Nucleus accumbens (tissue), 56 donors: ENCODE measurements at places on chromosomes 2 and 18.

GRCh38 chr18:58426611-58427010 lies 202.3 kb downstream of the ALPK2 start:
- DNase-seq: no peak

DNA sequence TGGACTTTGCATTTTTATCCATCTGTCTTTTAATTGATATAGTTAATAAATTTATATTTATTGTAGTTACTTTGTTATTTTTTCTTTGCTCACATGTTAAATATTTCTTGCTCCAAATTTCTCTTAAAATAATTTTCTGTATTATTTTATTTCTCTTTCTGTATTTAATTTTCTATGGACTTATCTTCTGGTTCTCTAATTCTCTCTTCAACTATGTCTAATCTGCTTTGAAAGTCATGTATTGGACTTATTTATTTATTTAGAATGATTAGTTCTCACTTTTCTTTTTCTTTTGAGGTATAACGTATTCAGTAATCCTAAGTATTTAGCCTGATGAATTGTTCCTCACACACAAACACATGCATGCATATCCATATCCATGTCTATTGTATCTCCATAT lies 53.1 kb downstream of the ASB1 start:
- DNase-seq: no peak

GRCh38 chr2:180463608-180464007 lies 456.5 kb upstream of the CWC22 start:
- no peak for DNase-seq

GRCh38 chr18:7288544-7288943 lies 57.7 kb downstream of the LRRC30 start:
- no peak for DNase-seq

GRCh38 chr2:216493334-216493685 lies 5.3 kb upstream of the RPL37A start:
- no peak for DNase-seq

DNA sequence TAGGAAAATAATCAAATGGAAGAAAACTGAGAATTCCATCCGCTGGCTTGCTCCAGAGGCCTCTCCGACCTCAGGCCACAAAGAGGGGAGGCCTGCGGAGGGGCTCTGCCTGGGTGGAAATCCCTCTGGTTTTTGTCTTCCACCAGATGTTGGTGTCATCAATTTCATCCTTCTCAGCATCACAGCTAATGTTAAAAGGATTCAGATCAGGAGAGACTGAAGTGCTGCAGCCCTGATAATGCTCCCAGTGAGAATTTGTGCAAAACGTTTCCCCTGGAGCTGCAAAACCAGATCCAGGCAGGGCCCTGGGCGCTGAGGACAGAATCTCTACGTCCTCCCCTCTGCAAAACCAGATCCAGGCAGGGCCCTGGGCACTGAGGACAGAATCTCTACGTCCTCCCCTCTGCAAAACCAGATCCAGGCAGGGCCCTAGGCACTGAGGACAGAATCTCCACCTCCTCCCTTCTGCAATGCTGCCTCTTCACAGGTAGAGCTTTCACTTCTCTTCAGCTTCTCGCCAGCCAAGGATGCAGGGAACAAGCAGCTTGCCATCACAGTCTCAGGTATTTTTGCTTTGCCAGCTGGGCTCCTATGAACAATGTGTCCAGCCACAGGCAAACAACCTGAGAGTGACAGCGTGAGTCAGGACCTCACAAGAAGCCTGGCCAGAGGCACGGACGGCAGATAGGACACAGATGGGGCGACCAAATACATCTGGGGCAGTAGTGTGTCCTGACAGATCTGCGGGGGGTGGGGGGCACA lies 81.2 kb downstream of the TMEM18 start:
- DNase-seq: no peak

- no peak for DNase-seq
Measured at GRCh38 chr2:101052147-101052546, 50.1 kb downstream of the RPL31 start.

- DNase-seq: no peak
Measured at GRCh38 chr2:179594268-179595112, 266.9 kb downstream of the ZNF385B start.

DNA sequence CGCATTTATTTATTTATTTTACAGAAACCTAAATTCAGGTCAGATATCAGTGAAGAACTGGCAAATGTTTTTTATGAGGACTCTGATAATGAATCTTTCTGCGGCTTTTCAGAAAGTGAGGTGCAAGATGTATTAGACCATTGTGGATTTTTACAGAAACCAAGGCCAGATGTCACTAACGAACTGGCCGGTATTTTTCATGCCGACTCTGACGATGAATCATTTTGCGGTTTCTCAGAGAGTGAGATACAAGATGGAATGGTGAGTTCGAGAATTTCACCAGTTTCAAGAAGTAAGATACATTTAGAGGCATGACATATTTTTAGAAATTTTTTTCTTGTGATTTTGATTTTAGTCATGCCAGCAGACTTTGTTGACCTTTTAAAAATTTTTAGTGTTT lies 4.6 kb downstream of the CDCA7 start:
- DNase-seq: no peak
